CD4-positive, alpha-beta T cell treated with Interleukin-10 for 1 hour (primary cell): ENCODE measurements at places on chromosomes 1 and 21.

- no peak for DNase-seq
Measured at GRCh38 chr1:54337928-54338327, 68.3 kb downstream of the SSBP3 start.

- DNase-seq, result no peak
Measured at GRCh38 chr1:8706995-8707396, 110.4 kb downstream of the RERE start.

DNA sequence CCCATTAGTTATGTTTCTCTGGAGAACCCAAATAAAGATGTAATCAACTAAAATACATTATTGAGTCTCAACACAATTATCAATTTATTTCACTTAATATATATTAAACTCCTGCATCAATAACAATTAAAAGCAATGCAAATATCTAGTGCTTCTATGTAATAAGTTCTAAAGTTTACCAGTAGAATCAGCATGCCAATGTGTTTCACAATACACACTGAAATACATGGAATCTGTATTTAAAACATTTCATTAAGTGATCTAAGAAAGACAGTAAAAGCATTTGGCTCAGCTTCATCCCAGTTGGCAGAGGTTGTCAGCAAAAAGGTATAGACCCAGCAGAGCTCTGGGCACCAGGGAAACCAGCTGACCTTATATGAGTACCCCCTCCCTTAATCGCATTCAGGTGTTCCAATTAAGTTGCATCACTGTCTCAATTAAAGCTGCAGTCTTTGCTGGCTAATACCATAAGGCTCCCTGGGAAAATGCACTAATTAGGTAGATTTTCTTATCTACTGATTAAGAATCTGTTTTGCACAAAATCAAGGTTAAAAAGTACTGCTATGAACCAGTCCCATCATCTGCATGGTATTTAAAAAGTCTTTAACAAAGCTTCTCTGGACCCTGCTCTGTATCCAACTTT, 63.1 kb downstream of the NIBAN1 start:
- no peak for DNase-seq

GRCh38 chr1:42454403-42454802, 1.4 kb downstream of the ZMYND12 start:
- DNase-seq, result no peak

DNA sequence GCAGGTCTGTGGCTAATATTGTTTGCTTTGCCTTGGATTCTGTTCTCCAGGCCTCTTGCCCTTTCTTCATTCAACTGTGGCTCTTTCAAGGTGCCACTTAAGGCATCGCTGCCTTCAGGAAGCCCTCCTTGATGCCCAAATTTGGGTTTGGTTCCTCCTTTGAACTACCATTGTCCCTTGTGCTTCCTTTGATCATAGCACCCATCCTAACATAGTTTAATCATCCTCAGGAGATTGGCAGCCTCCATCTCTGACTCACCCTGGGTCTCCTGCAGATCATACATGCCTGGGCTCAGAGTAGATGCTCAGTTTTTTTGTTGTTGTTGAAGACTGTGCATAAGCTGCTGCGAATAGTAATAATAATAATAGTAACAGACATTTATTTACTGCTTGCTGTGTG, 54.4 kb upstream of the ACOT11 start:
- DNase-seq, result no peak

DNA sequence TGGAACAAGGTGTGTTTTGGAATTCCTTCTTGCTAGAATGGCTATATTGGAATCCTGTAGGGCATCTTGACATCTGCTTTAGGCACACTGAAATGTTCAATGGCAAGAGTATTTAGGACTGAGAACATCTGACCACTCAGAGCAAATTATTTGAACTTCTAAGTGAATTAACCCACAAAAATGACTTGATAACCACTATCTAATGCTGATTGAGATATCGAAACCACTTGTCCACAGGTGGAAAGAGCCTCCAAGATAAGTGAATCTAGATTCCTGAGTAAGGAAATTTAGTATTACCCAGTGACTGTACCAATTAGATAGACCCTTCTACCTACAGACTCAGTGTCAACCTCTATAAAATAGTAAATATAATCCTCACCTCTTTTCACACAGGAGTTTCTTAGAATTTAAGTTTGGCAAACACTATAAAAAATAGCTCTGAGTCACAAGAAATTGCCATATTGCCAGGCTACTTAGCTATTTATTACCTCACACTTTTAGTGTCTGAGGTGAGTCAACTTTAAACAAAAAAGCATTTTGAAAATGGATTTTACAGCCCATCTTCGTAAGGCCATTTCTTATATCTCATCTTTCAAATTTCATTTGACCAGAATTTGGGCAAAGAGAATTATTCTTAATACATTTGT, 421.8 kb downstream of the PTBP2 start:
- no peak for DNase-seq

DNA sequence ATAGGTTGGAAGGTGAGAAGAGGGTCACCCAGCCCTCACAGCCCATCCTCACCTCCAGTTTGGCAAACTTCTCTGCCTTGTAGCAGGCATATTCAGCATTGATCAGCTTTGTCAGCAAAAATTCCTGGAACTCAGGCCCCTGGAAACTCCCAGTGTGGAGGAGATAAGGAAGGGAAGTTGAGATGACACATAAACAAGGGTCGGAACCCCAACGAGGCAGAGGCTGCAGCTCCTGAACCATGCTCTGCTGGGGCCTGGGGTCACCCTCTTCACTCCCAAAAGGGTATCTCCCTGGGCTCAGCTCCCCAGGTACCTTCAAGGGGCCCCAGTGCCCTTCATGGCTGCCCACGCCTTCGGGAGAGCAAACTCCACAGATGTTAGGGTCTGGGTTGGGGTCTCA, 60.4 kb downstream of the RAP1GAP start:
- DNase-seq, result no peak

- no peak for DNase-seq
Measured at GRCh38 chr1:41758500-41758899, 160.2 kb downstream of the HIVEP3 start.

DNA sequence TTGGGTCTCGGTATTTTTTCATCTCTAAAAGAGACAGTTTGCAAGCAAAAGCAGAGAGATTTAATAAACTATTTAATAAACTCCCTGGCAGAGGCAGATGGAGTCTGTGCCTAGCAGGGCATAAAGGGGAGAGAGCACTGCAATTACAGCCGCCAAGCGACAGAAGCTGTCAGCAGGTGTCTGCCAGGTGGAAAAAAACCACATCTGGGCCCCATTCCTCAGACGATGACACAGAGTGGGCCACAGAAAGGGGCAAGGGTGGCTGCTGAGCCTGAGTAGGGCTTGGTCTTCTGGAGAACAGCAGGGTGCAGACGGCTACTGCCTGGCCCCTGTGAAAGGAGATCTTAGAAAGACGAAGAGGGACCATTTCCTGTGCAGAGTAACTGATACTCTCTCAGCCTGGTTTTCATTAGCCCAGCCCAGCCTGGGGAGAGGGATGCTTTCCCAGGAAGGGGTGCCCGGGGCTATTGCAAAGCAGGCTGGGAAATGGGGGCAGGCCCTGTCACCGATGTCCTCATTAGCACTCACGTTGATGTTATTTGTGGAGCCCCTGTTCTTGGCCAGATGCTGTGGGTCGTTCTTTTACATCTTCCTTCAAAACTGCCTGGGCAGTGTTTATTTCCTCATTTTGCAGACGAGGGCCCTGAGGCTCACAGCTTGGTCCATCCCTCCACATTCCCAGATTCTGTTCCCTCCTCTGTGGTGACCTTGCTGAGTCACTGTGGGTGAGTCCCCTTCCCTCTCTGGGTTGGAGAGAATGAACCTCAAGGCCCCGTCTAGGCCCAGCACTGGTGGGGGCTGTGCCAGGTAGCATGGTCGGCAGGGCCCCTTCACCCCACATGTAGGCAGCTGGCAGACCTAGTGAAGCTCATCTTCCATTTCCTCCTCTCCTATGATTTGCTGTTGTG, 472.7 kb downstream of the PTPRU start:
- DNase-seq, result no peak

DNA sequence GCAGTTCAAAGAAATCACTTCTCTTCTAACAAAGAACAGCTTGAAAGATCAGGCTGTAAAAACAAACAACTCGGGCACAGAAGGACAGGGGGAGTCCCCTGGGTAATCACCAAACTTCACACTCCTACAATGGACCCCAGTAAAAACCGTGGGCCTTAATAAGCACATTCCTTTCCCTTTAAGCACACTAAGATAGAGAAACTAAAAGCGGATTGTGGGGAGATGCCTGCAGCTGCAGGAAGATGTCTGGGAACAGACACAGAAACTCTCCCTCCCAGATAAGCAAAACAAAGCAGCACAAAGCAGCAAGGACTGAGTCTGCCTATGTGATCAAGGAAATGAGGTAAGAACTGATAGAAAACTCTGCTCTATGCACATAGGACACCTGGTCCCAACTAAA, 37.6 kb upstream of the CTBS start:
- DNase-seq, result peak; percentile 10
